Fibroblast of lung (primary cell): ENCODE measurements at places on chromosomes 7 and 10. TPM values are rescaled to one million over a fixed set of nuclear protein-coding genes. Genes with fewer than 3 reads are reported as not detected.

Gene ERCC6
- 12.6 and 14.4 TPM in 2 replicates for total RNA-seq

GRCh38 chr10:110147961-110148360 lies 59.4 kb upstream of the MXI1 start:
- no peak for DNase-seq

DNA sequence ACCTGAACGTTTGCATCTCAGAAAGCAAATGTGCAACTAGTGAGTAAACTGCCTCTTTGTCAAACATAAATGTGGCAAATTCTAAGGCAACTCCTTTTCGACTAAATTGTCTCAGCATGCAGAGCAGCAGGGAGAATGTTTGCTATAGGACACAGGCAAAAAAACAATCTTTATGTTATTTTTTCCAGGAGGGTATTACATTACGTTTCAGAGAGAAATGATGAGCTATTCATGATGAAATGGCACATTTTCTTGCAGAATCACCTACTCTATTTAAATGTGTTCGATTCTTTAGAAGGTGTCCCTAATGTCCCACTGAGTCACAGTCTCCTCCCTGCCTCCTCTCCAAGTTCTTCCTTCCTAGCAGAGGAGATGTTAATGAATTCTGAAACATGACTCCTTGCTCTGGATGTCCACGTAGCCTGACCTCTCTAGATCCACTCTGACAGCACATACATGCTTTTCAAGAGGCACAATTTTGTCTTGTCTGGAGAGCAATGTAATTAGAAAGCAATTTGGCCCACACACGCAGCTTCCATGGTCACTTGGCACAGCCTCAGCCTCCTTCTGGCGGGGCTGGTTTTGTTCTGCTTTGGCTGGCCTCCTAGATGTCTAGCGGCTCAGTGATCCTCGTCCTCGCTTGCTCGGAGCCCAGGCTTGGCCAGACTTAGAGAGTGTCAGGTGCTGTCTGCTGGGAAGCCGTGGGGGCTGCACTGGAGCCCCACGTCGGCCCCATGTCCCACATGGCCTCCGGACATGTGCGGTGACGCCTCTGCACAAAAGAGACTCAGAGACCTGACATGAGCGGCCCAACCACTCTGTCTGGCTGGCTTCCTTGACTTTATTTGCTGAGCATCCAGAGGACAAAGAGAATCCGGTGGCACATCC lies 125.7 kb upstream of the ZNF438 start:
- DNase-seq, result peak; percentile 87

Gene ASIC3
- under 0.01 and 0.17 TPM in 2 replicates for total RNA-seq

DNA sequence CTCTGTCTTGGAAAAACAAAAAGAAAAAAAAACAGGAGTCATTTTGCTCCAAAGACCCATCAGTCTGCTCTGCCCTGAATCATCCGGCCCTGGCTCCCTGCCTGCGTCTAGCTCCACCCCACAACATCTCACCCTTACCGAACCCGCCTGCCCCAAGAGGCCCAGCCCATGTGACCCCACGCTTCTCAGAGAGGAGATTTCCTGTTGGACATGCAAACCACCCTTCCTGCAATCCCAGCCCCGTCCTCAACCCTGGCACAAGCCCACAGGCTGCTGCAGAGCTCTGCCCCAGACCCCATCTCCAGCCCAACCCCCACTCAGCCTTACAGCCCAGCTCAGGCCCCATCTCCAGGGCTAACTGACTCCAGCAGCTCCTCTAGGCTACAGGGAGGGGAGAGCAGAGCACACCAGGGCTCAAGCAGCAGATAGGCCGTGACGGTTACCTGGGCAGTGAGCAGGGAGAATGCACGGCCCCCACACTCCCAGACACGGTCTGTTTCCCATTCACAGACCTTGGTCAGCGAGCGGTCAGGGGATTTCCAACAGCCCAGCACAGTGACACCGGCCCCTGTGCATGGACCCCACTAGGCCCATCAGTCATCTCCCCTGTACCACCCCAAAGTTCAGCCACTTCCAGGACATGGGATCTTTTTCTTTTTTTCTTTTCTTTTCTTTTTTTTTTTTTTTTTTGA lies 69.9 kb upstream of the GTF2I start:
- peak; percentile 91 for DNase-seq

- no peak for DNase-seq
These were observed 219.6 kb downstream of the KCNMA1 start for GRCh38 chr10:77417806-77418640.

Gene RPEL1
- 0.17 and 0.26 TPM in 2 replicates for total RNA-seq

- no peak for DNase-seq
These were observed 190.0 kb upstream of the MKI67 start for GRCh38 chr10:128316121-128316726.

Gene ADIRF
- total RNA-seq, result 119 and 142 TPM in 2 replicates

GRCh38 chr10:79264942-79265341 lies 82.3 kb upstream of the PPIF start:
- DNase-seq, result no peak

GRCh38 chr10:123807444-123808035 lies 84.1 kb downstream of the CPXM2 start:
- no peak for DNase-seq

DNA sequence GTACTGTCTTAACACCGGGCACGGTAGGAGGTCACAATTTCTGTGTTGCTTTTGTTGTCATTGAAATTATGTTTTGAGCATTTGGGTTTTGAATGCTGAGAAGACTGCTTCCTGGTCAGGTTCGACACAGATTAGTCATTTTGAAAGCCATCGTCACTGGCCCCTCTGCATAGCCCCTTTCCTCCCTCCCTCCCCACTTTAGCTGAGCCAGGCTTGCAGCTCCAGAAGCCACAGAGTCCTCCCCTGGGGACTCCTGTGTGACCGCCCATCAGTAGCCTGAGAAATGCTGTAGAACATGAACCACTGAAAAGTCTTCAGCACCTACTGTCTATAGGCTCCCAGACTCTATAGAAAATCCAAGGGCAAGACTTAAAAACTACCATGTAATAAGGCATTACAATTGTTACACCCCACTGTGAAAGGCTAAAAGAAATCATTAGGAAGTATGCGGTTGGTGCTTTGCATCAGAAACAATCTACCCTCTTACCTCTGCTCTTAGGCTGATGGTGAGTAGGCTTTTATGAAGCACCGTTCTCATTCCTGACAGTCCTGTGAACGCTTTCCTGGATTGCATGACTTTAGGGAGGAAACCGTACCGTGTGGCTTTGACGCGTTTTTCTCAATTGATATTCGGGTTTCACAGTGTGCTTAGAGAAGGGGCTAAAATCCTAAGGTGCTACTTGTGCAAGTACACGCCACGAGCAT lies 24.8 kb downstream of the JCAD start:
- DNase-seq, result no peak

DNA sequence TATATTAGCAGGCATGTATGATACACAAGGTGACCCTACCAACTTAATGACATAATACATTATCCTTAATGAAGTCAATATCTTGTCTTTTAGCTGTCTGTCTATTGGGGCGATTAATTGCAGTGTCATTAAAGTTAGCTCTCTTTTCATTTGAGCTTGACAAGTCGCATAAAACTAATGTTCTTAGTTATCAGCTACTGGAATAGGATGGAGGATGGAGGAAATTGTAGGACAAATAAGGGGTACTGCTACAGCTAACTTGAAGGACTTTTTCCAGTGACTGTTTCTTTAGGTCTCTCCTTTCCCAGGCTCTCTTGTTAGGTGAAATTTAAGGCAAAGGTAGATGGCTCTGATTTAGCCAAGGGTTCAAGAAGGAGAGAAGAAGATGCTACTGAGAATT lies 506.4 kb downstream of the LRMDA start:
- no peak for DNase-seq

- no peak for DNase-seq
These were observed 64.3 kb downstream of the PDGFA start for GRCh38 chr7:455110-455928.

Gene SSC4D
- 0.33 and 0.51 TPM in 2 replicates for total RNA-seq

Gene SFRP4
- 7.3 and 54.2 TPM in 2 replicates for total RNA-seq

GRCh38 chr10:89591796-89592271 lies 53.2 kb downstream of the PANK1 start:
- DNase-seq, result peak; percentile 34

DNA sequence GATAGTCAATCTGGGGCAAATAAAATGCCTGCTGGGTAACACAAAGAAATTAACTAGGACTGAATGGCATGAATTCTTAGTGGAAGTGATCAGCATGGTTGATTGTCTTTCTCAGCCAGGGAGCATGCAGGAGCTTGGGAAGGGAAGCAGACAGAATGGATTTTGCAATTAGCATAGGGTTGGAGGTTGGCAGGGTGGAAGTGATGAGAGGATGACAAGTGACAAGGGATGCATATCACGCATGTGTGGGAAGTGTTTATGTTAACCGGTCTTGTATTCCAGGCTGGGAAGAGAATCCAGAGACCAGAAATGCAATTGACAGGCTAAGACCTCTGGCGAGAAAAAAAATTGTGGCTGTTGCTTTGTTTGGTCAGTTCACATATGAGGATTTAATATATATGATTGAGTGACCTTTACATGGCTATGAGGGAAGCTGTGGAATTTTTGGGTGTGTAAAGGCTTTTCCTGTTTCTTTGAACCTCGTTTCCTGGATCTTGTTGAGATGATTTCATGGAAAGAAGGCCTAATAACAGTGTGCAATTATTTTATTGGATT lies 8.3 kb downstream of the MDFIC start:
- DNase-seq, result peak; percentile 47

Gene GCK
- 0.77 and 1.7 TPM in 2 replicates for total RNA-seq

DNA sequence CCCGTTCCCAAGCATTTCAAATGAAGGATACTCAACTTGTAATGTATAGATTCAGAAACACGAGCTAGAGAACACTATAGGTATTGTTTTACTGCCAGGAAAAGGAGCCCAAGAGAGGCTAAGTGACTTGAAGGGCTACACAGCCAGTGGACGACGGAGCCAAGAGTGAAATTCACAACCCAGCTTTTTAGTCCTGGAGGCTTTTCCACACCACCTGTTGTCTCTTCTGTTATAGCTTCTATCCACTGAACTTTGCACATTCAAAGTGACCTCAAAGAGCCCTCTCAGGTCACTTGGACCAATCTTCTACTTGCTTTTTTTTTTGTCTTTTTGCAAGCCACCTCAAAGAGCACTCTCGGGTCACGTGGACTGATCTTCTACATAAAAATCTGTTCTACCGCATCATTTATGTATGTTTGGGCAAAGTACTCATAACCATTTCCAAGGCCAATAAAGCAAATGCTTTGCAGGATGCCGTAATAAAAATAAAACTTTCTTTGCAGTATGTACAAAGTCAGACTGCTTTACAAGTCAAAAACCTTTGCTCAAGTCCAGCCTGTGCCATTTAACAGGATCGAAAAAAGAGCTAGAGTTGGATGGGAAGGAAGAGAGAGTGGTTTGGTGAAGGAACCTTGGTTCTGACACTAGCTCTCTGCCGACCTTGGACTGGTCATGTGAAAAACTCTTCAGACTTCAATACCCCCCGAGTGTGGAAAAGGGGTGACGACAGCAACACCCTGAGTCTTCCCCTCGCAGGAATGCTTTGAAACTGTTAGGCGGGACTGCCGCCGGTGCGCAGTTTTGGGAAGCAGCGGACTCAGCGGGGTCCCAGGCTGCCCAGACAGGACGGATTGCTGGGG lies 821 bp downstream of the SLC35B4 start:
- DNase-seq, result peak; percentile 31

Gene WDFY4
- total RNA-seq, result under 0.01 and 0.66 TPM in 2 replicates

Gene HECW1
- 0.77 and 6.1 TPM in 2 replicates for total RNA-seq

DNA sequence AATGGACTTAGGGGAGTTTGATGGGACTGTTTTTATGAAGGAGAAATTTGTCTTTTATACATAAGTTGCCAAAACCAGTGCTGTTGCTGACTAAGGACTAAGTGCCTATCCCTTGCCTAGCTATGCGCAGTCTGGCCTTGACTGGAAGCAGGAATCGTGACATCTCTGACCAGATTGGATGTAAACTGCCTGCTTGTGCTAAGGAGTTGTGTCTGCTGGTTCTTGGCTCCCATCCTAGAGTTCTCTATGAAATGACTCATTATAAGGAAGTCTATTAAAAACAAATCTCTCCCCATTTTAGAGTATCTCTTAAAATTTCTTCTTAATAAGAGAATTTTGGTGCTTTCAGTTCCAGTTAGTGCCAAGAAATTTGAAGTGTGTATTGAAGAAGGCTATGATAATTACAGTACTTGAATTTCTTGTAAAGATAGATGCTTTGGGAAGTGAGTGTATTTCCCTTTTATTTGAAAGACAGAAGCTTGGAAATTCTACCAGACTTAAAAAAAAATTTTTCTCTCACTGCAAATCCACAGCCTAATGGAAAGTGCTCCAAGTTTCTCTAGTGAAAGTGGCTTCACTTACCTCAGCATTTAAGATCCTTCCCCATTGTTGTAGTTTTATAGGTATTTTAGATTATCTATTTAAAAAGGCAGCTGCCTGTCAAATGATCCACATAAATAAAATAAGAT lies 77.6 kb downstream of the BICC1 start:
- DNase-seq, result peak; percentile 99

GRCh38 chr7:107045980-107046379 lies 1.5 kb downstream of the PRKAR2B start:
- DNase-seq, result peak; percentile 84

DNA sequence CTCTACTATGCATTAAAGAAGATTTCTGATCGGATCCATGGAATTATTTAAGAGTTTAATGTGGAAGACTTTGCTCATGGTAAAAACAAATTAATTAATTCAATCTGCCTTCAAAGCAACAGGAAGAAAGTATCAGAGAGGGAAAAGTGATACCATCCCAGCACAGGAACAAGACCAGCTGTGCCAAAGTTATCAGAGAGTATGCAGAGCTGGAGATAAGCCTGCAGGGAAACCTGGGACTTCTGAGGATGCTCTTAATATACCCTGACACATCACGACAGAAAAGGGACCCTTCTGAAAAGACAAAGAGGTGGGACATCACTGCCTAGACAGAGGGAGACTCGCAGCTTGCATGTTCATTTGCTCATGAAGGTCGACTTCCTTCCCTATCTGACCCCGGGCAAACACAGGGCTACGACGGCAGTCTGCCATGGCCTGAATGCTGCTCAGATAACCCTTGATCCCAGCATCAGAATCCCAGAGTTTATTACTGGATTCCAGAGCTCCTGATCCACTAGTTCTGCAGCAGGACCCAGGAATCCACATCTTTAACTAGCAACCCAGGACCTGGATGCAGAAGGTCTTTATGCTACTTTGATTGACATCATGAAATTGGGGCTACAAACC lies 29.5 kb downstream of the FAM171A1 start:
- DNase-seq, result no peak

- no peak for DNase-seq
These were observed 9.3 kb downstream of the ZNF316 start for GRCh38 chr7:6646465-6646864.

DNA sequence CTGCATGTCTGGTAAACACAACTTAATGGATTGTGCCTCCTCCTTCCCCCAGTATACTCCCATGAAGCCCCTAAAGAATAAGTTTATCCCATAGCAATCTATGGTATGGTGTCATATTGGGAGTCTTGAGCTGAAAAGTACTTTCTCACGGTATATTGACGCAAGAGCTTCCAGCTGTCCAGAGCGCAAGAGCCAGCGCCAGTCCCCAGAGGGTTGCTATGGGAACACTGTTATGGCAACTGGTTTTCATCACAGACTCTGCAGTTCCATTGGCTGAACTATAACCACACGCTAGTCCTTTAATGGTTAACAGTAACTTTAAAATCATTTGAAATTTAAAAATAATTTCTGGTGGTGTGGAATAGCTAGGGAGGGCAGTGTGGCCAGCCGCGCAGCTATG lies 46.9 kb downstream of the PRPF18 start:
- no peak for DNase-seq
